Neuronal stem cell (in vitro differentiated cells): ENCODE measurements at places on chromosomes 2 and 18.

GRCh38 chr2:86368161-86368824 is 30.9 kb upstream of the REEP1 start:
- peak; percentile 69 for DNase-seq

- no peak for DNase-seq
Measured at GRCh38 chr18:46220116-46220515, 115.9 kb downstream of the HAUS1 start.

GRCh38 chr2:207640160-207640559 is 15.0 kb upstream of the METTL21A start:
- DNase-seq: no peak

DNA sequence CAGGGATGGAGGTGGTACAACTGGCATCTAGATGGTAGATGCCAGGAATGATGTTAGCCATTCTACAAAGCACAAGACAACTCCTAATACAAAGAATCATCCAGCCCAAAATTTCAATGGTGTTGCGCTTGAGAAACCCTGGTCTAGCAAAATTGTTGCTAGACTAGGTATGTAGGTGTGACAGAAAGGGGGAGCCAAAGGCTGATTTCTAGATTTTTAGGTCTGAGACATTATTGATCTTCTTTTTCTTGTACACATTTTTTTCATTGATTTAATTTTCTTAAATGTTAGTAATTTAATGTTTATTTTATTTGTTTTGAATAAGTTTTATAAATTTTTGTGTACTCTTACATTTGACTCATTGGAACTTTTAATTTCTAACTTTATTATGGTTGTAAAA is 216.4 kb downstream of the FSIP2 start:
- no peak for DNase-seq

GRCh38 chr2:60735496-60736250 is 20.4 kb upstream of the PAPOLG start:
- DNase-seq: peak; percentile 8

- DNase-seq: no peak
Measured at GRCh38 chr2:147482111-147482895, 362.5 kb upstream of the ACVR2A start.

DNA sequence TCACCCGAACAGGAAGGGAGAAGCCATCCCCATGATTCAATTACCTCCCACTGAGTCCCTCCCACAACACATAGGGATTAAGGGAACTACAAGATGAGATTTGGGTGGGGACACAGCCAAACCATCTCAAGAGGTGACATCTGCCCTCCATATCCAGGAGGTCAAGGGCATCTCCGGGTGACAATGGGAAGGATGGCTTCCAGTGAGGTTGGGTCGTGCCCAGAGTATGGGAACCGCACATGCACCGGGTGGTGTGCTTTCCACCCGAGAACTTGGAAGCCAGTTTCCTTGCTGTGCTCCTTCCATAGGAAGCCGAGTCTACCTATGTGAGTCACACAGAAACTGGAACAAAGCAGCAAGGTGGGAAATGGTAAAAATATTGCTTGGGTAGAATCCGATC is 216.9 kb upstream of the SALL3 start:
- no peak for DNase-seq

GRCh38 chr2:218282173-218282991 is 9.9 kb downstream of the TMBIM1 start:
- DNase-seq: no peak

GRCh38 chr2:190304404-190304803 is 15.2 kb downstream of the HIBCH start:
- DNase-seq: no peak

- DNase-seq: no peak
Measured at GRCh38 chr2:152411154-152411553, 76.2 kb downstream of the FMNL2 start.

DNA sequence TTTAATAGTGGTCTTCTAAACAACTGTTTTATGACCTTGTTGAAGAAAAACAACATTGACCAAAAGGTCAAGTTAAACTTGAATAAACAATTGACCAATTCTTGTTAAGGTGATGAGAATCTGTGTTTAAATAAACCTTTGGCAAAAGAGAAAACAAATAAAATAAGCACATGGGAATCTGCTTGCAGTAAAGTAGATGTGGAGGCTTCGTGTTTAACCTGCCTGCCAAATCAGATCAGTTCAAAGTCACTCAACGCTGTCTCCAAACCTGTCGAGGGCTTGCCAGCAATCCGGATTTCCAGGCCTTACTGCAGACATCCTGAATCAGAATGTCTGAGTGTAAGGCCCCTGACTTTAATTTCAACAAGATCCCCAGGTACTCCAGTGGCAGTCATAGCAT is 55.1 kb upstream of the AQP4 start:
- DNase-seq: no peak

- no peak for DNase-seq
Measured at GRCh38 chr2:3296182-3296972, 81.2 kb downstream of the EIPR1 start.

- DNase-seq: no peak
Measured at GRCh38 chr2:224956706-224957105, 85.6 kb downstream of the DOCK10 start.

DNA sequence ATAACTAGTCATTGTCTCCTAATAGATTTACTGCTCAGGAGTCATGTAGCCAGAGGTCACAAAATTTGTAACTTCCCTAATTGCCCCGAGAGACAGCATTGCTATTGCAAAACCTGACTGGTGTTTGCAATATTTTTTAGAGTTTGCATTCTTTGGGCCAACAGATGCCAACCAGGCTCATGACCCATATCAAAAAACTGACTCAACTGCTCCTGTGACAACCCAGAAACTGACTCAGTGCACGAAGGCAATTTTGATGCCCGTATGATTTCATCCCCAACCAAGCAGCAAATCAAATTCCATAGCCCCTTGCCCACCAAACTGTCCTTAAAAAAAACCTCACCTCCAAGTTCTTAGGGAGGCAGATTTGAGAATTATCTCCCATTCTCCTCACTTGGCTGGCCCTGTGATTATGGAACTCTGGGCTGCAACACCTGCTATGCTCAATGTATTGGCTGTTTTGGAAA is 951.3 kb downstream of the TSN start:
- no peak for DNase-seq

DNA sequence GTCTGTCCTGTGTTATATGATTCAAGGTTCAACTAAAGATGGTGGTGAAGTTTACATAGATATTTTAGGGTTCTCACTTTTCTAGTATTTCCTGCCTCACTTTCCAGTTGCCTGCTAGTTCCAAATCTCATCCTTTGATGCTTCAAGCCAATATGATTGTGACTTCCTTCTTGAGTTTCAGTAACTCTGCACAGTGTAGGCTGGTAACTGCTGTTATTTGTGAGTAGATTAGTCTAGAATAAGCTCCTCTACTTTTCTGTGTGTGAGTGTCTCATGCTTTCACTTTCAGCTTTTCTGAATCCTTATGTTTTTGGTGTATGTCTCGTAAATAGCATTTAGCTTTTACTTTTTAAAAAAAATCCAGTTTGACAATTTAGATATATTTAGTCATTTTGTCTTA is 42.6 kb downstream of the GALNT1 start:
- no peak for DNase-seq

- DNase-seq: peak; percentile 29
Measured at GRCh38 chr2:71100195-71100964, 29.6 kb downstream of the MCEE start.

DNA sequence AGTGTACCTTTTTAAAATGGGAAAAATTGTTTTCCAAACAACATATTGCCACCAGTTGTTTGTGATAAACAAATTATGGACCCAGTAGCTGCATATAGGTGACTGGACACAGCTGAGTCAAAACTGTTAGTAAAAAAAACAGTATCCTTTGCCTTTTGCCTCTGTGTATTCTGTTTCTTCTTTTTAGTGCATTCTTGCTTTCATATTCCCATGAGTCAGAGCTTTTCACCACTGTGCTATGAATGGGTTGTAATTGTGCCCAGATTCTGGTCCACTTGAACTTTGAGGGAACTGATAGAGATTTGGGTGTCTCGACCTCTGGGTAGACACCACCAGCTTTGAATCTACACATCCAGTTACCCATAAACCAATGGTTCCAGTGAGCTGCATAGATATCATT is 1441.9 kb upstream of the ZEB2 start:
- DNase-seq: no peak

DNA sequence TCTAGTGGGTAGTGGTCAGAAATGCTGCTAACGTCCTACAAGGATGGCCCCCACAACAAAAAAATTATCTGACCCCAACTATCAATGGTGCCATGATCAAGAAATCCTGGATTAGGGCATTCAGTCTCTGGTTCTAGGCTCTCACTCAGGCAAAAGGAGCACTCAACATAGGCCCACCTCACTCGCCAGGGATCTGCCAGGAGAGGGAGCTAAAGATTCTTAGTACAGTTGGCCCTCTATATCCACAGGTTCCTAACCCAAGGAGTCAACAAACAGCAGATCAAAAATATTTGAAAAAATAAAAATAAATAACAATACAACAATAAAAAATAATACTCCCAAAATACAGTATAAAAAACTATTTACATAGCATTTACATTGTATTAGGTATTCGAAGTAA is 10.0 kb downstream of the SLC4A5 start:
- DNase-seq: no peak

GRCh38 chr2:199883474-199884212 is 27.4 kb upstream of the C2orf69 start:
- DNase-seq: no peak

DNA sequence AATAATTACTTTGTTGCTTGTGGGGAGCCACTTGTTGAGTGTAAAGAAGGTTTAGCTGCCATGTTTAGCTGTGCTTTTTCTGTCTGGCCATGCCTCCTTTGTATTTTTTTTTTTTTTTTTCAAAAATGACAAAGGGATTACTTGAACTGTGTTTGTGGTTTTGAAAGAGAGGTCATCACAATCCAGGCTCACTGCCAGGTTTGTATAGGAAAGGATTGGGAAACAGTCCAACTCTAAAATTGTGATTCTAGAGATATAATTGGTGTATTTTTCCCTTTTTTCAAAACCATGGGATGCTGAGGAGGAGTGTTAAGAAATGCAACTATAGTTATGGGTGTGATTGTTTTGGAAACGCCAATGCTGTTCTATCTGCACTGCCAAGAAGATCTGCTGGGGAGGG is 4.3 kb downstream of the ITPRIPL1 start:
- no peak for DNase-seq

DNA sequence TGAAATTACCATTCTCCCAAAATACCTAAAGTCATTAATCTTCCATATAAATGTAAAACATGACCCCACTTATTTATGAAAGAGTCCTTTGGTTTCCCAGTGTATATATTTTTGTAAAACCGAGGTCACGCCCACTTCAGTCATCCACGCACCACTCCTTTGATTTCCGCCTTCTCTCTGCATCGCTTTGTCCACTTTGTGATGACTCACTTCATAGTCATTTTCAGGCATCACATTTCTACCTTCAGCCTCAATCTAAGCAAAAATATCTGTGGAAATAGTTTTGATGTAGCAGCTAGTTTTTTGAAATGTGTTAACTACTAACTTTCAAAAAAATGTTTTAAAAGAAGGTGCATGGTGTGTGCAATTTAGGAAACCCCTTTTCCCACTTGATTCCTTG is 793.5 kb upstream of the SOX11 start:
- no peak for DNase-seq

GRCh38 chr2:223859070-223859469 is 21.7 kb upstream of the AP1S3 start:
- DNase-seq: no peak

DNA sequence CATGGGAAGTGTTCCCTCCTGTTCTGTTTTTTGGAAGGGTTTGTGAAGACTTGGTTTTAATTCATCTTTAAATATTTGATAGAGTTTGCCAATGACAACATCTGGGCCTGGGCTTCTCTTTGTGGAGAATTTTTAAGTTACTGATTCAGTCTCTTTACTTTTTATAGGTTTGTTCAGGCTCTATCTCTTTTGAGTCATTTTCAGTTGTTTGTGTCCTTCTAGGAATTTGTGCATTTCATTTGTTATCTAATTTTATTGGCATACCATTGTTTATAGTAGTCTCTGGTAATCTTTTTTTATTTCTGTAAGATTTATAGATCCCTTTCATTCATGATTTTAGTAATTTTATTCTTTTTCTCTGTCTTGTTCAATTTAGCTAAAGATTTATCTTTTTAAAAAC is 14.6 kb downstream of the SCLY start:
- DNase-seq: no peak

DNA sequence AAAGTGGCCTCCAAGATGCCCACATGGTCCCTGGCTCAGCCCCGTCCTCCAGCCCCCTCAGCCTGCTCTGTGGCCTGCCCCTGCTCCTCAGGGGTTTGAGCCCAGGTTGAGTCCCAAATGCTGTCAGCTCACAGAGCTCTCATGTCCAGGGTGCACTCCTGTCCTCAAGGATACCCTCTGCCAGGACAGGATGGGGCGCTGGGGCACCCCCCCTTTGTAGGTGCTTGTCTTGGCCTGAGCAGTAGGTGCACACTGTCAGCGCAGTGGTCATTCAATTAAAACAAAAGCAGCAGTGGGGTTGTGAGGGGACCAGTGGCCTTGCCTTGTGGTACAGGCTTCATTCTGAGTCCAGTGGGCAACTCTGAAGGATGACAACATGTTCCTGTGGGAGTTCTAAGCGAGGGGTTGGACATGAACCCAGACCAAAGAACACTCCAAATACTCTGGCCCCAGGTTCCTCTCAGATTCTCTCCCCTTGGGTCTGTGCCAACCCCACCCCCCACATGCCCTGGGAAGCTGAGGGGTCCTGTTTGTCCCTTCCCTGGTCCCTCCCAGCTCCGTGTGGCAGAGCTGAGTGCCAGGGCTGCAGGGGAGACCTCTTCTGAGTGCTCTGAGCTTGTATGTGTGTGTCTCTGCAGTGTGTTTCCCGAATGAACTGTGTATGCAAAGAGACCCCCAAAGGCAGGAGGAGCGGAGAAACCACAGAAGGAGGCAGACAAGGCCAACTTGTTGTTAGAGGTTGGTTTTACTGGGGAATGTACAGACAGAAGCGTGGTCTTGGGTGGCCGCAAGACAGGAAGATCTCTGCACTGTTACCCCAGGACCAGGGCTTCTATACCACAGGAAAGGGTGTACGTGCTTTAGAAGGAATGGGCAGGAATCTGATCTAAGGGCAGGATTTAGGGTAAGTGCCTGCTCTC is 155.6 kb upstream of the HS6ST1 start:
- DNase-seq: no peak

DNA sequence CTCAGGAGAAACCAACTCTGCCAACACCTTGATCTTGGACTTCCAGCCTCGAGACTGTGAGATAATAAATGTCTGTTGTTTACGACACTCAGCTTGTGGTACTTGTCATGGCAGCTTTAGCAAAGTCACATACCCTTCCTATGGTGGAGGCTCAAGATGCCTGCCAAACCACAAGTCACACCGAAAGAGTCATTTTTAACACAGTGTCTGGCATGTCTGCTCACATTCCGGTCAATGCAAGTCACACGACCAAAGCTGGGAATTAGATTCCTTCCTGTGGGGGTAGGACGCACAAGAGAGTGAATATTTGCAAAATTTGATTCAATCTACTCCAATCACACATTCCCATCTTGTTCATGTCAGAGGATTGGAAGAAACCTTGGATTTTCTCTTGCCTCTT is 24.6 kb downstream of the KCNE4 start:
- DNase-seq: no peak

GRCh38 chr2:217695033-217695520 is 307.7 kb downstream of the TNS1 start:
- DNase-seq: no peak
